ENCODE measurements at places on chromosomes 2 and 18. TPM values are rescaled to one million over a fixed set of nuclear protein-coding genes. Genes with fewer than 3 reads are reported as not detected.

The FIGN gene
- 0.76 TPM for total RNA-seq

DNA sequence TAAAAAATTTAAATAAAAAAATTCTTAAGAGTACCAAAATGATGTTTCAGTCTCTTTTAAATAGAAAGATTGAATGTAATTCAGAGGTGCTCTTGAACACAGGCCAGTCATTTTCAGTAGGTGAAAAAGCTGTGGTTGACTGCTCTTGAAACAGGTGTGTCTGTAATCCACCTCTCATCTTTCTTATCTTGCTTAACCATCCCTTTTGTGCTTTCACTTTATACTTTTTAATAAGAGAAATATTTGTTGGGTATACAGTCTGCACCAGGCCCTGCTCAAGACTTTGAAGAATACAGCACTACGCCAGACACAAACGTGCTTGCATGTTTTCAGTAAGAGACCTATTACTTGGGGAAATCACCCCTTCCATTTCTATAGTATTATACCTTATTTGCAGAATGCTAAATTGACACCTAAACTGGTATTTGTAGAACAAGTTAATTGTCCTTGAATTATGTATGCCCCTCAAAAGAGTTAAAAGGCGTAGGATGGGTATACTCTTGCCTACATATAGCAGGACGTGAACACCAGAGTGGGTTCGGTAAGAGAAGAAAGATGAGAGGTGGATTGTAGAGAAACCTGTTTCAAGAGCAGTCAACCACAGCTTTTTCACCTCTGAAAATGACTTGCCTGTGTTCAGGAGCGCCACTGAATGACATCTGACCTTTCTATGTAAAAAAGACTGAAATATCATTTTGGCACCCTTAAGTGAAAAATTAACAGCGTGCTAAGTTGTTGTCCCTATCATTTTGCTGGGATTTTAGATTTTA is 4.0 kb upstream of the RTN4 start:
- H3K27me3 ChIP-seq: no peaks in the 10 kb centered on the region
- H3K27ac ChIP-seq: no peak overlapping the region
- H3K36me3 ChIP-seq: no peaks in the 10 kb centered on the region
- H3K4me3 ChIP-seq: no peak overlapping the region

DNA sequence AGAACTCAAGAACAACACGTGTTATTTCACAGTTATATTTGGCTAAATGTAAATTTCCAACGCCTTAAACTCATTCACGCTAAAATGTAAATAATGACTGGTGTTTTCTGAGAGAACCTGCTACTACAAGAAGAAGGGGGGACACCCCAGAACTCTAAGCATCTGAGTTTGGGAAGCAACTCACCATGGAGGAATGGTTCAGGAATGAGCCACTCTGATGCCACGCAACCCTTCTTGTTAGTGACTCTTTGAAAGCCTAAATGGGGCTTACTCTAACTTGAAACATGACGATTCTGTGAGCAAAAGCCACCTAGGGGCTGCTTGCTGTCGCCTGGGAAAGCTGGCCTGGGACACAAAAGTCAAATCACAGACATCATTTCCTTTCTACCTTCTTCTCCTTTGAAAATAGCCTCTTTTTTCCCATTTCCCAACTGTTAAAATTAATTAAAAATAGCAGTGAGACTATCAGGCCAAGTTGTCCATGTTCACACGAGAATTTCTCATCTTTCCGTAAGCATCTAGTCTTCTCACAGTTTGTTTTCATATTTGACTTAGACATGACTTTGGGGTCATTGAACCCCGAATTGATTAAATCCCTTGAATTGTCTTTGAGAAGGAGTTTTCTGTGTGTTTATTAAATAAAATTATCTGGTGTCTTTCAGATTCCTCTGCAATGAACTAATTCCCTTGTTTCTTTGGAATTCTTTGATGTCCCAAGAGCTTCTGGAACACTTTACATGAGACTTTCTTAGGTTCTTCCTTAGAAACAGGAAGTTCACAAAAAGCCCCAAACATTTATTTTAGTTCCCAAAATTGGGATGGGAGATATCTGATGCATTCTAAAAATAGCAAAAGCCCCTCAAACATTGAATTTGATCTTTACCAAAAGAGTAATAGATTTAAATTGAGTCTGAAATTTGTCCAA is 75.5 kb upstream of the CABLES1 start:
- H3K4me1 ChIP-seq: peaks cover 26% of the 10 kb centered on the region
- no peaks in the 10 kb centered on the region for H3K36me3 ChIP-seq
- no peaks in the 10 kb centered on the region for H3K27me3 ChIP-seq
- peak overlapping the region; percentile 10 for H3K27ac ChIP-seq
- peak; percentile 35 for DNase-seq

DNA sequence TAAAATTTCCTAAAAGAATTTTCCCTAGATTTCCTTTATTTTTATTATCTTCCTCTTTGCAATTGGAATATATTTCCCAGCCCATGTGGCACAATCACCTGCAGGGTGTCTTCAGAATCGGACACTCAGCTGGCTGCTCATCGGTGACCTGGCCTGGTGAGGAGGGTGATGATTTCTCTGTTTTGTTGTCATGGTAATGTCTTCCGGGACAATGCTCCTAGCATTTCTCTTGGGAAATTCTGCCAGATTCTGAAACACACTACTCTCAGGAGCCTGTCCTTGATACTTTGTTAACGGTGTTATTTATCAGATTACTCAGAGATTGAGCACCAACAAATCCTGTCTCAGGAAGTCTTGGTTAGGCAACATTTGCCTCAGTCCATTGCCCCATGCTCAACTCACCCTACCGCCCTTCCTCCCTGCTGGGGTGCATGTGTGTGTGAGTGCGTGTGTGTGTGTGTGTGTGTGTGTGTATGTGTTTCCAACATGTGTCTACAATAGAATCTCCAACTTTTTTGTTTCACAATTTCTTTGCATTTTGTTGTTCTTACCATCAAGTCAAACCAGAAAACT is 70.3 kb downstream of the MYT1L start:
- DNase-seq: no peak
- H3K27ac ChIP-seq: no peak overlapping the region
- no peaks in the 10 kb centered on the region for H3K4me1 ChIP-seq
- H3K36me3 ChIP-seq: no peaks in the 10 kb centered on the region

The ARHGAP15 gene
- total RNA-seq: not detected

The CAPG gene
- total RNA-seq: 223 TPM

DNA sequence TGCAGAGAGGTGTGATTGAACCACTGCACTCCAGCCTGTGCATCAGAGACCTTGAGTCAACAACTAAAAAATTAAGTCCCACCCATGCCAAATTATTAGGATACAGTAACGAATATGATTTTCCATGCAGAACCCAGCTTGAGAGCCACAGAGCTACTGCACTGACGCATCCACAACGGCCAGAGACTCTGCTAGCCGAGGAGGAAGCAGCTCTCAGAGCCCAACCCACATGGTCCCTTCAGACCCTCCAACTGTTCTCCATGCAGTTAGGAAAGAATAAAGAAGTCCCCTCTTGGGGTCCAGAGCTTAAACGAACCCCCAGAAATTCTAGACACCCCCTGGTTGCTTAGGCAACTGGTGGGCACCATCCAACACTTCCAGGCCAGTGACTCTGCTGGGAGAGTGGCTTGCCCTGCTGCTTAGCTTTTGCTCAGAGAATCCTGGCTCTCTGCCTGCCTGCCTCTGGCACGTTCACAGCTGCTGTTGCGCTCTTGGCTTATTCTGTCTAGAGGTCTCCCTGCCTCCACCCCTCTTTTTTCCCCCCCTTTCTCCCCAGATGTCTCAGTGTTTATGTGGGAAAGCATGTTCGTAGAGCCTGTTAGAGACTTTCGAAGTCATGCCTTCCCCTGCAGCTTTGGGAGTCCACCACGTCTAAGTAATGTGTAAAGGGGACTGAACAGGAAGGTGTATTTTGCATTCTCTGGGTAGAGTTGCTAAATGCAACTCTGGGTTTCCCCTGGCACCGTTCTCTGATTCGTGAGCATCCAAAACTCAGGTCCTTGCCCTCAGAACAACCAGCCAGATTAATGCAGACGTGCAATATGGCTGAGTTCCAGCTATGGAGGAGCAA is 26.0 kb upstream of the SP3 start:
- peak; percentile 83 for DNase-seq
- peak overlapping the region; percentile 32 for H3K27ac ChIP-seq
- no peaks in the 10 kb centered on the region for H3K27me3 ChIP-seq

The PARD6G gene
- 0.22 TPM for total RNA-seq

The RAB11FIP5 gene
- 76.6 TPM for total RNA-seq

The GAREM1 gene
- total RNA-seq: 1.2 TPM

Data from GM23248 (cell line).